ENCODE measurements at places on chromosomes 16 and 17.
A peak's percentile ranks its signal among the peaks of the same experiment; 100 is the strongest.

GRCh38 chr16:1097800-1098199, 1.8 kb upstream of the C1QTNF8 start:
- peak; percentile 20 for DNase-seq

DNA sequence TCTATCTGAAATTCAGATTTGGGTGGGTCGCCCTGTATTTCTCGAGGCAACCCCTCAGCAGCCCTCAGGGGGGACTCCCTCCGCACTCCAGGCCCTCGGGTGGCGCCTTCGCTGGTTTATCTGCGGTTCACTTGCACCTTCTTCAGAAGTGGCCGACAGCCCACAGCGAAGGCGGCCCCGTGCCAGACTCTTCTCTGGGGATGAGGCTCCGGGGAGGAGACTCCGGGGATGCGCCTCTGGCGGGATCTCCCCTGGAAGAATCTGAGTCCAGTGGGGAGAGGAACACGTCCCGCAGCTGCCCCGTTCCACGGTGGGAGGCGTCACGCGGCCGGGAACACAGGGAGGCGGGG, 63.9 kb upstream of the DNAJA2 start:
- peak; percentile 32 for DNase-seq

DNA sequence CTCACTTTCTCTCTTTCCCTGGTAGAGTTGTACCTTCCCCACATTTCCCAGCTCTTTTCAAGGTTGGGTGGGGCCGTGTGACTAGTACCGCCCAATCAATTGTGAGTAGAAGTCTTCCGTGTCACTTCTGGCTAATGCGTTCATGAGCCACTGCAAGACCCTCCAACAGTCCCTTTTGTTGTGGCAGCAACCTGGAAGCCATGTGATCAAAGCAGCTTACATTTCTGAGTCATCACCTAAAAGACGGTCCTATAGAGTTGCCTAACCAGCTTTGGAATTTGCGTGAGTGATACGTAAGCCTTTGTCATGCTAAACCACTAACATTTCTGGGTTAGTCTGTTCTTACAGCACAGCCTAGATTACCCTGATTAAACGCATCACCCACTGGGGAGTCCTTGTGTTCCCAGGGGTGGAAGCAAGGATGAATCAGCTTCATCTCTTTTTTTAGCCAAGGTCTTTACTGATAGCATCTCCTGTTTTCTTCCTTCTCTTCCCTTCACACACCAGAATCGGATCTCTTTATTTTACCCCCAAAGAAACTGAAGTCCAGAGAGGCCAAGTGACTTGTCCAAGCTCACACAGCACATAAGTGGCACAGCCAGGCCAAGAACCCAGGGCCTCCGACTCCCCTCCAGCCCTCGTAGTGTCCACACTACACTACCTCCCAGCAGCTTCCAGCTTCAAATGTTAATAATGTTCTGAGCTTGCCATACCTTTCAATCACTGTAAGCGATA, 366.3 kb upstream of the XYLT1 start:
- DNase-seq: no peak

DNA sequence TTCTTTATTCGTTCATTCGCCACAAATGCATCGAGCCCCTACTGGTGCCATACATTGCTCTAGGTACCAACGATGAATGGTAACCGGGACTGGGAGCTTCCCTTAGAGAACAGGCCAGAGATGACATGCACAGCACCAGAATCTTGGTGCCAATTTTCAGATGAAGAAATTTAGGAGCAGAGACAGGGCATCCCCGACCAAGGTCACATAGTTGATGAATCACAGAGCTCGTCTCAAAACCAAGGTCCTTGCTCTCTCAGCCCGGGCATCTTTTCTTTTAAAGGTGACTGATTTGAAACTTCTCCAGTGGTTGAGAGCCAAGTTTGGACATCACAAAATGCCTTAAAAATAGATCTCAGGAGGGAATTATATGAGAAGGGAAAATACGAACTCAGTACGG, 73.2 kb upstream of the C16orf82 start:
- DNase-seq: no peak
